ENCODE measurements at places on chromosomes 6 and 20. TPM values are rescaled to one million over a fixed set of nuclear protein-coding genes. Genes with fewer than 3 reads are reported as not detected.

DNA sequence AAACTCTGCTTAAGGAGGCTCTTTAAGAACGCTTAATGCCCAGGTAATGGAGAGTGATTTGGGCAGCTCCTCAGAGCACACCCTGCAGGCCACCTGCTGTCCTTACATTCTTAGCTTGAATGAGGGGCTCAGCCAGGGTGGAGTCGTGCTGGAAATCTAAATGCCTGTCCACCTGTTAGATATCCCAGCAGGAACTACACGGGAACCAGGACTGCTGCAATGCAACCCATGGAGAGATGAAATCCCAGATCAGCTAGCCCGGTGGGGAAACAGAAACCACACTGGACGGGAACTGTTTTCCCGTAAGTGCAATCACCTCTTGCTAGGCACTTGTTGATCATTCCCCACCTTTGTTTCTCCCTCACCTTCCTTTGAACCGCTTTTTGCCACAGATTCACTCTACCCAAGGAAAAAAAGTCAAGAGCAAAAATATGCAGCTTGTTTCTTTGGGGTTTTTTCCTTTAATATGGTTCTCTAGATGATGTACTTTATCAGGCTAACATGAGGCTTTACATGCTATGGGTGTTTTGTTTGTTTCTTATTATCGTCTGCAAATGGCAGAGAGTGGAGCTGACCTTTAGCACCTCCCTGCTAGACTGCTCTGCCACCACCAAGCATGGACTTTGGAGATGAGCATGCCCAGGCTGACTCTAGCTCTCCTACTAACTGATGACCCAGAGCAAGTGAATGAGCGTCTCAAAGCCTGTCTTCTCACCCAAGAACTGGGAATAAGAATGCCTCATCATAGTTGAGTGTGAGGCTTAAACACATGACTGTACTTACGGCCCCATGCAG lies 125.9 kb upstream of the TNFAIP3 start:
- H3K27ac ChIP-seq: no peak overlapping the region
- no peak for DNase-seq
- no peak overlapping the region for H3K4me3 ChIP-seq
- H3K4me1 ChIP-seq: peaks cover 72% of the 10 kb centered on the region
- no peaks in the 10 kb centered on the region for H3K27me3 ChIP-seq

DNA sequence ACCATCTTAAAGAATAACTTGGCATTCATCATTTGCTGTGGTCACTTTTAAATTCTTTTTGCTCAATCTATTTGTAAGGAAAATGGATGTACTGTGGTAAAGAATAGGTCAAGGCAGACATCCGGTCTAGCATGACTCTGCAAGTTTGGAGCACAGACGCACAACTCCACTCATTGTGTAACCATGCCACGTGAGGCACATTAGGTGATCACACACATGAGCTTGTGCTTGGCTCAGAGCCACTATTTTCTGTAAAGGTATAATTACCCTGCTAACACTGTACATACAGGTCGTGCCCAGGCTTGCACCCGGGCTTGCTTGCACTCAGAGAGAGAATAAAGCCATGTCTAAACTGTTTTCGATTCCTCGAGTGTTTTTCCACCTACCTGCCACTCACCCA lies 1289.1 kb upstream of the ADGRB3 start:
- H3K4me1 ChIP-seq: no peaks in the 10 kb centered on the region
- H3K36me3 ChIP-seq: no peaks in the 10 kb centered on the region
- H3K27ac ChIP-seq: no peak overlapping the region
- H3K27me3 ChIP-seq: no peaks in the 10 kb centered on the region

- no peak overlapping the region for H3K4me3 ChIP-seq
- no peak for DNase-seq
- H3K27me3 ChIP-seq: no peaks in the 10 kb centered on the region
Observed at GRCh38 chr6:149464411-149464810, 20.4 kb downstream of the ZC3H12D start.

DNA sequence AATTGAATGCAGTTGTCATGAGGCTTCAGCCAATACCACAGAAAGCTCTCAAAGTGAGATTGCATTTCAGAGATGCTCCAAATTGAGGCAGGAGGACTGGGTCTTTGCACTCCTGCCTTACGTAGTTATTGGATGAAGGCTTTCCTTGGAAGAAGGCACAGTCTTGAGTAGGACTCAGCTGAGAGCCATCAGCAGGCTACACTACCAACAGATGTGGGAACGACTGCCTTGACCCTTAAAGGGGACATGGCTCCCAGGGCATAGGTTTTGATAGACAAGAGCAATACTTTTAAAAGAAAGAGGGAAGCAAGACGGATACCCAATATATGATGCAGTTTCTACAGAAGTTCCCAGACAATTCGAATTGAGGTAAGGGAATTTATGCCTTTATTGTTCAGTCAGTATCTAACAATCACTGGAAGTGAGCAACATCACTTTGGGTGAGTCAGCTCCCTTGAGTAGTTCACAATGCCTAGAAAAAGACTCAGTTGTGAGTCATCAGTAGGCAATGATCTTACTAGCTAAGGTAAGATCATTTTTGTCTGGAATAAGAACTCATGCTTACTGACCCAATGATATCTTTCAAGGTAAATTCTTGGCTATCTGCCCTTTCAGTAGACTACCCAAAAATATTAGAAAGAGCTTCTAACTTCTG lies 390.8 kb downstream of the GJA1 start:
- no peaks in the 10 kb centered on the region for H3K4me1 ChIP-seq
- no peak overlapping the region for H3K4me3 ChIP-seq
- no peaks in the 10 kb centered on the region for H3K27me3 ChIP-seq

GRCh38 chr6:16106991-16107787 lies 21.7 kb upstream of the MYLIP start:
- no peak overlapping the region for H3K4me3 ChIP-seq
- H3K27me3 ChIP-seq: no peaks in the 10 kb centered on the region
- no peak overlapping the region for H3K27ac ChIP-seq
- no peaks in the 10 kb centered on the region for H3K36me3 ChIP-seq
- no peaks in the 10 kb centered on the region for H3K4me1 ChIP-seq

SNAP25 gene
- 0.42 TPM for total RNA-seq
